ENCODE measurements at places on chromosomes 1 and 21.

- no peak for DNase-seq
Observed at GRCh38 chr1:93239863-93240262, 59.3 kb downstream of the CCDC18 start.

GRCh38 chr1:94318505-94319030 lies 81.2 kb upstream of the ARHGAP29 start:
- DNase-seq, result no peak

- DNase-seq, result peak; percentile 91
Observed at GRCh38 chr1:154878371-154879037, 8.4 kb upstream of the KCNN3 start.

DNA sequence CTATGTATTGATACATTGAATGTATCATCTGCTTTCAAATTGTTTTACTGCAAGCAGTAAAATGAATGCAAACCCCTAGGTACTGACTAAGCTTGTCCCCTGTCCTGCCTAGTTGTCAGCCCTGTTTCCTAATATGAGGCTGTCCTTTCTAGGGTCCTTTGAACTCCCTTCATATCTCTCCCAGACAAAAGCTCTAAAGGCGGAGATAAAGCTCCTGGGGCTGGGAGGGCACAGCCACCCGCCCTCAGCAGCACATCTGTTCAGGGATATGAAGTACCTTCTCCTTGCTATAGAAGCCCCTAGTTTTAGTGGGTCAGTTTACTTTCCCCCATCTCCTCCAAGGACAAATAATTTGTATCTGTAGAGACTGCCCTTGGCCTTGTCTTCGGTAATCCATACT lies 93.1 kb upstream of the ETS2 start:
- no peak for DNase-seq

DNA sequence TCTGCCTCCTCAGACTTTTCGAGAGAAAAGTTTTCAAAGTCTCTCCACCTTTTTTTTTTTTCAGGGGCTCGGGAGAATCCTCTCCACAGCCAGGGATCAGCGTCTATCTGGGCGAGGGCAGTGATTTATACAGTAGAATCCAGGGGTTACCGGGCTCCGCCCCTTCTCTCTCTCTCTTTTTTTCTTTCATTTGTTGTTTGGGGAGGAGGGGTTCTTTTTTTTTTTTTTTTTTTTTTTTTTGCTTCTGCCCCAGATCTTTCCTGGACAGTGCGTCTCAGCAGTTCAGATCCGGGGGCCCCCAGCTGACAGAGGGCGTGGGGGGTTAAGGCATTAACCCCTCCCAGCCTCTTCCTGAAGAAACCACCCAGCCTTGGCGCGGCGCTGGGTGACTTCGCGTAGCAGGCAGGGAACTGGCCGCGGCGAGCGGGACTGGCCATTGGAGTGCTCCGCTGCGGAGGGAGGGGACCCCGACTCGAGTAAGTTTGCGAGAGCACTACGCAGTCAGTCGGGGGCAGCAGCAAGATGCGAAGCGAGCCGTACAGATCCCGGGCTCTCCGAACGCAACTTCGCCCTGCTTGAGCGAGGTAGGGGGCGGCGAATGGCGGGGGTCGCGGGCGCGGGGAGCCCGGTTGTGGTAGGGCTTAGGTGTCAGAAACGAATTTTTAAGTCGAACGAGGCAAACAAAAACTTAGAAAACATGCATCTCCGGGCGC lies at the start of gene S1PR1:
Gene S1PR1 (plus strand): TSS at position 504 of the 713 bp plus-strand sequence. CDS start 1,966 bp downstream, outside the sequence.
- DNase-seq, result peak; percentile 90

DNA sequence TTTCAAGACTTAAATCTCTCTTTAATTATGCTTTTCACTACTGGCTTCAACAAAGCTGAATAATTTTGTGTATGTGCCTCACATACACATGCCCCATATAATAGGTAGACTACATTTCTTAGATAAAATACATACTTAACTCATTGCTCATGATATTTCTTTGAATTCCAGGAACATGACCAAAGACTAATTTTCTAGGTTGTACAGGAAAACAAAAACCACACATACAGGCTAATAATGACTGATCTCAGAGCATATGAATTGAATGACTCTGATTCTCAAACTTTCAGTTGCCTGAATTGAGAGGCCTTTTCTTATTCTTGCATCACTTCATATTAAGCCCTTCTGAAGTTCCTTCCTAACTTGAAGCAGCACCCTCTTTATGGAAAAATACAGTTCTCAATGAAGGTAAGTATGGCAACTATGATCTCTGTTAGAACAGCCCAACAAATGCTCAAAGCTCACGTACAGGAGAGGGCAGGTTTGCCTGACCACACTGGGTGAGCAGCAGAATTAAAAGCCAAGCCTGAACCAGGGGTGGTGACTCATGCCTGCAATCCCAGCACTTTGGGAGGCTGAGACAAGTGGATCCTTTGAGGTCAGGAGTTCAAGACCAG lies 22.6 kb upstream of the UAP1 start:
- DNase-seq, result peak; percentile 6

- DNase-seq, result no peak
Observed at GRCh38 chr1:69401879-69402278, 165.8 kb upstream of the LRRC7 start.
